ENCODE measurements at places on chromosomes 13 and 19.
A peak's percentile ranks its signal among the peaks of the same experiment; 100 is the strongest.

DNA sequence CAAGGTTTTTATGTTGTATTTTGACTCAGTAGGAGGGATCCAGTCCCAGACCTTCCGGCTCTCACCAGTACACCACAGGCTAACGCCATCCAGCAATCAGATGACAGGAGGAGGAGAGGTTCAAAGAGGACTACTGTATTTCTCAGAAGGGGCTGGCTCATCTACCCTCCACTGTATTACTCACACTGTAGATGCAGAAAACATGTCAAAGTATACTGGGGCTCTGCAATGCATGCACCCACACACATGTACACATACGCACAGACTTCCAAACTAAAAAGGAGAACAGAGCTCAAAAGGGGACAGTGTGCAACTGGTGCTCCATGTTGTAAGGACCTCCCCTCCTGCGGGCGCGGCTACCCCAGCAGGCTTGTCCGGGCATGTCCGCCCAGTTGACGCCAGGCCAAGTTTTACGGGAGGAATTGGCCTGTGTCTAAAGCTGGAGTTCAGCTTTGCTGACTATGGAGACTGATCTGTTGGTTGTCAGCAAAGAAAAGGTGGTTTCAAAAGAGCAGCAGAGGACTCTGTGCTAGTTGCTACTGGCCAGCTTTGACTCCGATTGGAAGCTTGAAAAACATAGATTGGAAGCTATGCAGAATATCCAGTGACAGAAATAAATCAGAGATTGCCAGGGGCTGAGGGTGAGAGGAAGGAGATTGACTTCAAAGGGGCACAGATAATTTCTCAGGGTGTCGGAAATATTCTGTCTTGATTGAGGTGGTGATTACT lies 314.2 kb downstream of the DLEU7 start:
- DNase-seq, result peak; percentile 76

- DNase-seq, result no peak
Measured at GRCh38 chr13:21889651-21890050, 218.8 kb downstream of the FGF9 start.

DNA sequence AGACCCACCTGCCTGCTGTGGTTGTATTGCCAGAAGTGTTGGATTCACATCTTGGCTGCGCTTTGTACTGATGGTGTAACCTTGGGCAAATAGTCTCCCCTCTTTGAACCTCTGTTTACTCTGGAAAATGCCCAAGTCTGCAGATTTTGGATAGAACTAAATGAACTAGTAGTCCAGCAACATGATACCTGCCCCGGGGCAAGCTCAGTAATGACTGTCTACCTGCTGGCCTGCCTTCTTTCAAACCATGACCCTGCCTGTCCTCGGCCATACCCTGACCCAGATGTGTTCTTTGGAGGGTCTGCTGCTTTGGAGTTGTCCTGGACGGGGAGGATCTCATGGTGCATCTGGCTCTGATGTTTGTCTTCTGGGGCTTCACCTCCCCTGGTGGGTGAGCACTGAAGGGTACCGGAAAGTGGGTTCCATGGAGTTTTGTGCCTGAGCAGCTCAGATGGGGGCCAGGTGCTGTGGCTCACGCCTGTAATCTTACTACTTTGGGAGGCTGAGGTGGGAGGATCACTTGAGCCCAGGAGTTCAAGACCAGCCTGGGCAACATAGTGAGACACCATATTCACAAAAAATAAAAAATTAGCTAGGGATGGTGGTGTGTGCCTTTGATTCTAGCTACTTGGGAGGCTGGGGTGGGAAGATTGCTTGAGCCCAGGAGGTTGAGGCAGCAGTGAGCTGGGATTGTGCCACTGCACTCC lies 59.5 kb downstream of the TNFRSF19 start:
- DNase-seq, result no peak

- DNase-seq, result peak; percentile 31
Measured at GRCh38 chr13:71879129-71879535, 12.1 kb upstream of the DACH1 start.

- DNase-seq, result peak; percentile 74
Measured at GRCh38 chr19:6577476-6578125, 13.3 kb downstream of the CD70 start.

GRCh38 chr13:75399168-75399878 lies 82.6 kb downstream of the TBC1D4 start:
- no peak for DNase-seq

DNA sequence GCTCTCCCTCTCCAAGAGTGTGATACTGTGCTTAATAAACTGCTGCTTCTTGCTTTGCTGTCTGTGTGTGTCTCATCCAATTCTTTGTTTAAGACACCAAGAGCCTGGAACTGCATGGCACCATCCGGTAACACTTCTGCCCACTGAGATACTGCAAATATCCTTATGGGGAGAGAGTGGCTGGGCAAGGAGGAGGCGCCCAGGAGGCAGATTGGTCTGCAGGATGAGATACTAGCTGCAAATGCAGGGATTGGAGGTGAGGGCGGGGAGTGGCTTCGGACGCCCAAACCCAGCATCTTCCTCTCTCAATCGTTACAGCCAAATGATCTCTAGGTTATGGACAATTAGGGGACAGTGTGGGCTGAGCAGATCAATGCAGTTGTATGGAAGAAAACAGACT lies 1.7 kb upstream of the SIGLEC7 start:
- DNase-seq, result no peak

DNA sequence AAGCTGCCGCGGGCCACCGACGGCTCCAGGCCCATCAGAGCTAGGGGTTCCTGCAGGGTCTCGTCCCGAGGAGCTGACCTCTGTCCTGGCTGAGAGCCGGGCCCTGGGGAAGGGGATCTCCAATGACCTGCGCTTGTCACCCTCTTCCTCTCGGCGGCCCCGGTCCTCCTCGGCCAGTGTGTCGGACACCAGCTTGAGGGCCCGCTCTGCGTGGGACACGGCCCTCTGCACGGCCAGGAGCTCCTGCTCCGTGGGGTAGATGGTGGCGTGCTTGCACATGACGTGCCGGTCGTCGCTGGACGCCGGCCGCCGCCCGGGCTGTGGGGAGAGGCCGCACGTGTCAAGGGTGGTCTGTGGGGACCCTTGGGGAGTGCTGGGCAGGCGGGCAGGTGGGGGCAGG lies 32.7 kb upstream of the MATK start:
- no peak for DNase-seq

DNA sequence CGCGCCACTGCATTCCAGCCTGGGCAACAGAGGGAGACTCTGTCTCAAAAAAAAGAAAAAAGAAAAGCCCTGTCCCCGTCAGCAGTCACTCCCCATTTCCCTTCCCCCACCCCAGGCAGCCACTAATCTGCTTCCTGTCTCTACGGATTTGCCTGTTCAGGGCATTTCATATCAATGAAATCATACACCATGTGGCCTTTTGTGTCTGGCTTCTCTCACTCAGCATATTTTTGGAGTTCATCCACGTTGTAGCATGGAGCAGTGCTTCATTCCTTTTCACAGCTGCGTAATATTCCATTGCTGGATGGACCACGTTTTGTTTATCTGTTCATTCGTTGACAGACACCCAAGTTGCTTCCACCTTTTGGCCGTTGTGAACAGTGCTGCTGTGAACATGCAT lies 36.1 kb upstream of the KLF2 start:
- DNase-seq, result no peak

DNA sequence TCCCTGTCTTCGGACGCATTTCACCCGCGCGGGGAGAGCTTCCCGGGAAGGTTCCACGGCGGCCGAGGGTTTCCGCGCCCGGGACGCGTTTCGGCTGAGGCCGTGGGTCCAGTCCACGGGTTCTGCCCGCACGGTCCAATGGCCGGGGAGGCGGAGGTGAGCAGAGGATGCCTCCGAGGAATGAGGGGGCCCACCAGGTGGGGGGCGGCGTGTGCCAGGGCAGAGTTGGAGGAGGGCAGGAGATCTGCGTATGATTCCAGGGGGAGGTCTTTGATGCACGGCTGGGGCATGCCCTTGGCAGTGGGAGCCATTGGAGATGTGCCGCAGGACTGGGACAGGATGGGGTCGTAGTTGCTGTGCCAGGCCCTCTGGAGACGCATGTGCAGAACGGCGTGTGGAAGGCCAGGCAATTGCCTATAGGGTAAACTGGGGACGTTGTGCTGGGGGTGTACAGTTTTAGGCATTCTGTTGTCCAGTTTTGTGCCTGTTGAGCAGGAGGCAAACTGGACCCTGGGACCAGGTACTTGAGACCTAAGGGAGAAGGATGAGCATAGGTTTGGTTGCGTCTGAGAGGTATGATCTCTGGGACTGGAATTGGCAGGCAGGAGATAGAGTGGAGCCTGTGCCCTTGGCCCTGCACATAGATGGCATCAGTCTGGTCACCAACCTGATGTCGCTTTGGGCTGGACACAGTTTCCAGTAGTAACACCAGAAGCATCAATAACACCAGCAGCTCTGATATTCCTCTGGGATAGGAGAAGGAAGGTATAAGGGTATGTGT lies 751 bp downstream of the ZNF584 start:
- DNase-seq, result no peak

DNA sequence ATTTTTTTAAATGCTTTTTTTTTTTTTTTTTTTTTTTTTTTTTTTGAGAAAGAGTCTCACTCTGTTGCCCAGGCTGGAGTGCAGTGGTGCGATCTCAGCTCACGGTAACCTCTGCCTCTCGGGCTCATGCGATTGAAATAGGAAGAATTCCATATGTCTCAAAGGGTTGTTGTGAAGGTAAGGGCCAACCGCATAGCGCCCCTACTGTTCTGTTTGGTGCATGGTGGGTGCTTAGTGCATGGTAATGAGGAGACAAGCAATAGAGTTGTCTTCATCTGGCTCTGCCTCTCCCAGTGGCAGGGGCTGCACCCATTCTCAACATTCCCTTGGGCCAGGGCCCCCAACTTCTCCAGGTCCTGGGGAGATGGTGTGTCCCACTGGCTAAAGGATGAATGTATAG lies 68.7 kb downstream of the RASL11A start:
- DNase-seq, result peak; percentile 34

- DNase-seq, result peak; percentile 52
Measured at GRCh38 chr19:44677019-44677811, 5.9 kb downstream of the CEACAM19 start.

GRCh38 chr13:26816881-26817280 lies 56.3 kb upstream of the GPR12 start:
- DNase-seq, result no peak

GRCh38 chr19:51751655-51752054 lies at the start of gene FPR1:
Gene FPR1 (minus strand): TSS chr19:51751878. CDS start chr19:51746994, 4,884 bp downstream.
- no peak for DNase-seq

DNA sequence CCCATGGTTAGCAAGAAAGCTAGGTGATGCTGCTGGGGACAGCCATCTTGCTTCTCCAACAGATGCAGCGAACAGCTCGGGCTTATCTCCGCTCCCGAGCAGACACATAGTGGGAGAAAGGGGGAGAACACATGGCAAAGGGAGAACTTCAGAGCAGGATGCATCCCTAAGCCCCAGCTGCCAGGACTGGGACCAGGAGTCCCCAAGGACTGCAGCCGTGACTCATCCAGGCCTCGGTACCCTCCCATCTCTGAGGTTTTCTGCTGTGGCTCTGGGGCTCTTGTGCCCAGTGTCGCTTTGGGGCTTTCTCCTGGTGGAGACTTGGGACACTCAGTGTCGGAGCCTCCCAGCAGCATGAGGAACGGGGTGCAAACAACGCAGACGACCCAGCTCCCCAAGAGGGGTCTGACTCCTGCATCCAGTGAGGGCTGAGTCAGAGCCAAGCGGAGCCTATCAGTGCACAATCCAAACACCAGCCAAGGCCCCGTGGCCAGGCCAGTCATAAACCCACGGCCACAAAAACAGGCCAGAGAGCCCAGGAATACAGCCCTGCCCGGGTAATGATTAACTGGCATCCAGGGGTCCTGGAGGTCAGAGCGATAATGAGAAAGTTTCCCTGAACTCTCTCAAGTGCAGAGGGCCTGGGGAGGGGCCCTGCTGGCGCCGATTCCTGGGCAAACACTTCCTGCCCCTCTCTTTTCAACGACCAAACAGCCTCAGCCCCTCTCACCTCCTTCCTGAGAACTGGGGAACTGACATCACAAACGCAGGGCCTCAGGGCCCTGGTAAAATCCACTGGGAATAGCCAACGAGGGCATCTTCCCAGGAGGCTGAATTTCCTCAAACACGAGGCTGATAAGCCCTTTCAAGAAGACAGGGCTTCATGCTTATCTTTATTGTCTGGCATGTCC lies 202.9 kb downstream of the USP12 start:
- DNase-seq, result no peak

DNA sequence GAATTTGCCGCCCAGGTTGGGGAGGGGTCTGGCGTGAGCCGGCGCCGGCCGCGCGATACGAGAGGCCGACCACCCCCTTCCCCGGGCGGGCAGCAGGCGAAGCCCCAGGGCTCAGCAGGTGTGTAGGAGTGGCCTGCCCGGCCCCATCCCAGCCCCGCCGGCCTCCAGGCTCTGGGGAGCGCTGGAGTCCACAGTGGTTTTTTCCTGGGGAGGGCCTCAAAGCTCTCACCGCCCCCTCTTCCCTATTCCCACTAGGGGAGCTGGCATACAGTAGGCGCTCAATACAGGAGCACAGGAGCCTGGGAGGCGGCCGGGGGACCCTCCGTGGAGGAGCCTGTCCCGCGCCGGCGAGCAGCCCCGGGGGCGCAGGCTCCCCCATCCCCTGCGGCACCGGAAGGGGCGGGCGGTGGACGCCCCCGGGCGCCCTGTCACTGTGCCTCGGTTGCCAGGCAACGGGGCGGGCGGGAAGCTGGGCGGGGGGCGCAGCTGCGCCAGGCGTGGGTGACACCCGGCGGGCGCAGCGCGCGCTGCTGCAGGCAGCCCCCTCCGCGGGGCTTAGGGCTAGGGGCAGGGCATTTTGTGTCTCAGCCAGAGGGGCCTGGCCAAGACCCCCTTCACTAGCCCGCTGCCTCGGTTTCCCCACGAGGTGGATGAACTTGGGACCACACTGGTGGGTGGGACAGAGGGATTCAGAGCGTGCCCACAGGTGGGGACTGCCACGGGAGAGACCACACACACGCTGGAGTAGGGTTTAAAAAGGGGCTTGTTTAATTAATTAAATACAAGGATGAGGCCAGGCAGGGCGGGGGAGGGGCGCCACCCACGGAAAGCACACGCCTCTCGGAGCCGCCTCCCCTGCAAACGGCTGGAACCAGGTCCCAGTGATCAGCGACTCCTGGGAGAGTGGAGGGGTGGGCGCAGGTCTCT lies 3.6 kb upstream of the REXO1 start:
- no peak for DNase-seq

GRCh38 chr19:58394821-58395219 lies 636 bp upstream of the RNF225 start:
- DNase-seq, result no peak

- no peak for DNase-seq
Measured at GRCh38 chr13:74871369-74872070, 610.4 kb downstream of the TBC1D4 start.
